ENCODE measurements at places on chromosomes 1 and 21.

DNA sequence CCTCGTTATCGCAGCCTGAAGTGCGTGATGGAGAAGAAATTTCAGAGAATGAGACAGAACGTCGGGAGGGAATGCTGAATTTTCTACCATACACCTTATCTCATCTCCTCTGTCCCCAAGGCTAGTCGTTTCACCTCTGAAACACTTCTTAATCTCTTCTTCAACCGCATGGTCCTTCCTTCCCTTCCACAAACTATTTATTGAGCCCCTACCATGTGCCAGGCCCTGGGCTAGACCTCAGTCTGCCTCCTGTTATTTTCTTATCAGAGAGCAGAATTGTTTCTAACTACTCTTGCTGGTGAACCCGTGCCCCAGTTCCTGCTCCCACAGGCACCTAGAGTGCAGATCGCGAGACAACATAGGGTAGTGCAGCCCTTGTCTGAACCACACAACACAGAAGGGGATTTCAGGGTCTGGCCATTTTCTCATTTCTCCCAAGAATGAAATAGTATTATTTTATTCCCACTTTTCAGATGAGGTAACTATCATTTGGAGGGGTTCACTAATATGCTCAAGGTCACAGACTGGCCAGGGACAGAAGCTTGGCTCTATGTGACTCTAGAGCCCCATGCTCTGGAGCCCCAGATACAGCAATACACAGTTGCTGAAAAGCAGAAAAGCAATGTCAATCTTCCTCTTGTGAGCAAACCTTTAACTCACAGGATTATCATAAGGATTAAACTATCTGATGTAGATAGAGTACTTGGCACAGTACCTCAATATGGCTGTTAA lies 598 bp upstream of the ADIPOR1 start:
- DNase-seq = no peak

- DNase-seq = no peak
Measured at GRCh38 chr1:181485287-181486097, 2.2 kb downstream of the CACNA1E start.

DNA sequence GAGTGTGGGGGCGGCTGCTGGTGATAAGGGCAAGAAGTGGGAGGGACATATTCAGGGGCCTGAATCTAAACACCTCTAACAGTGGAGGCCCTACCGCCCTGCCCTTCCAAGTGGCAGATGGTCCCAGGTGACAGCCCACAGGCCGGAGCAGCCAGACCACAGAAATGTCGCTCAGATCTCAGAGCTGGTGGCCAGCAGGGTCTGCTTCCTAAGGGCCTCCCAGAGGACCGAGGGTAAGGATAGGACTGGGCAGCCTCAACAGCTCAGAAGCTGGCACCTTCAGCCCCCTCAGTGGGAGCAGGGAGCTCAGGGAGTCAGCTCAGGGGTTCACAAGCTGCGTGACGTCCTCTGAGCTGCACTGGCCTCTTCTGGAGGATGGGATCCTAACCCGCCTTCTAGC lies 201.8 kb upstream of the ZC3H12A start:
- DNase-seq = no peak

DNA sequence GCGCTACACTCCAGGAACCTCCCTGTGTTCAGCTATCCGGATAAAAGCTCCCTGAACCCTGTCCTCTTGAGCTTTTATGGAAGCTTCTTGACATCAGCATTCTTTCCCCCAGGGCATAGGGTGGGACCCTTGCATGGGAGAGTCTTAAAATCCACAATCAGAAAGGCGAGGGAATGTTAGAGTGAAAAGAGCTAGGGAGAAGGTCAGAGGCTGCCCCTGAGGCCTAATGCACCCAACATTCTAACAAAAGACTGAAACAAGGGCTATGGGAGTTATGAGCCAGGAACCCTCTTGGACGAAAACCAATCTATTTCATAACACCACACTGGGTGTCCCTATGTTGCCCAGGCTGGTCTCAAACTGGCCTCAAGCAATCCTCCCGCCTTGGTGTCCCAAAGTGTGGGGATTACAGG lies 36.7 kb downstream of the NEK2 start:
- DNase-seq = no peak

DNA sequence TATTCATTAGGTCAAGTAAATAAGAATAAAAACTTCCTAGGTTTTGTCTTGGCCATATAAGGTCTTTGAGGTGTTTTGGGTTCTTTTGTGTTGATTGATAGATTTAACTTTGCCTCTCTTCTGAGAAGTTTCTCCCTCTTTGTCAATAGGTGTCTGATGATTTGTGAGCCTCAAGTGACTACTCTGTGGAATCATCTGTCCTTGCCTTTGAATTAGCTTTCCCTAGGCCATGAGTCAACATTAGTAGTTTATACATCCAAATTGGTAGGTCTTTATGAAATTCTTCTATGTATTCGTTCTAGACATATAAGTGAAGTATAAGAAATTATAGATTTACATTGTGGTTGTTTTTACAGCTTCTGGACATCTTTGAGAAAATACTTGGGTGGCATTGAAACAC lies 864.4 kb downstream of the USP25 start:
- DNase-seq = no peak

DNA sequence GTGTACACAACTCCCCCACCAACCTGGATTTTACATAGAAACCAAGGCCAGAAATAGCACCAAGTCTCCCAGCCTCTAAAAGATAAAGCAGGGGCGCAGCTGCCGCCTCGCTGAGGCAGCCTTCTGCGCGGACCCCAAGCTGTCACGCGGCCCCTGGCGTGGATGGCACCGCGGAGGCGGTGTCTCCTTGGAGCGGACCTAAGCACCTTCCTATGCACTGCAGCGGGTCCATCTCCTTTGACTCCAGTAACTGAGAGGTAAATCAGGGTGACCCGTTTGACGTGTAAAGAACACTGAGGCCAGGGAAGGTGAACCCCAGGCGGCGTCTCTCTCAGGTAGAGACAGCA lies 17.0 kb downstream of the ZNF697 start:
- DNase-seq = no peak

DNA sequence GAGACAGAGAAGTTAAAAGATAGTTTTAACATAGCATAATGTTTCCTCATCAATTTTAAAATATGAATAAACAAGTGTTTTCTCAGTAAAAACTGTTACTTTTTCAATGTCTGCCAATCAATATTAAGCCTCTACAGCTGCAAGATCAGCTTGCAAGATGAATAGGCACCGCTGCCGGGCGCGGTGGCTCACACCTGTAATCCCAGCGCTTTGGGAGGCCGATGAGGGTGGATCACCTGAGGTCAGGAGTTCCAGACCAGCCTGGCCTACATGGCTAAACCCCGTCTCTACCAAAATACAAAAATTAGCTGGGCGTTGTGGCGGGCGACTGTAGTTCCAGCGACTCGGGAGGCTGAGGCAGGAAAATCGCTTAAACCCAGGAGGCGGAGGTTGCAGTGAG lies 54.8 kb upstream of the SH3GLB1 start:
- DNase-seq = no peak

- DNase-seq = no peak
Measured at GRCh38 chr1:18009055-18009454, 98.5 kb upstream of the IGSF21 start.

DNA sequence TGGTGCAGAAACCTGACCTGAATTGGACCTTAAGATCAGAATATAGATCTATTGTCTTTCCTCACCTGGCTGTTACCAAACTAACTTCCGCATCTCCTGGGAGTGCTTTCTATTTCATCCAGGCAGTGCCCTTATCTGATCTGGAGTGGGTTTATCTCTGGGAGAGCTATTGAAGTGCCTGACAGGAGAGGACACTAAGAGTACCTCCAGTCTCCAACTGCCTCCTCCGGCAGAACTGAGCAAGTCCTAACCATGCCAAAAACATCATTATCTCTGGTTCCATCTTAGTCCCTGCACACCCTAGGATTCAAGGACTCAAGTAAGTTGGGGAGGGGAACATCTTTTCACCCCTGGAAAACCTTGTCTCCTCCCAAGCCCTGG lies 12.4 kb upstream of the KCNJ15 start:
- no peak for DNase-seq

DNA sequence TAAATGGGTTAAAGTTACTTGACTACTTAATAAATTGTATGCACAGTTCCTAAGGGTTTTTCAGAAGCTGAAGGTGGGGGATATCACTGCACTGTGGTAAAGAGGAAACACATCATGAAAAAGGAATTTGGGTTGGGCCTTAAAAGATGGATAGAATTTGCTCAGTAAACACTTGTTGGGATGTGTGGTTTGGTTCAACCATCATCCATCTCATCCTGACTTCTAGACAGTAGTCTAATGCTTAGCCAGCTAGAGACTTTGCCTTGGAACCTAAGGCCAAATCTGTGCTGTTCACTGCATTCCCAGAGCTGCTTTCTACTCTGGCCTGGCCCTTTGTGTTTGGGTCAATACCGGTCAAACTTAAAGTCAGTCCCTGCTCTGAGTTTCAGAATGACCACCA lies 30.6 kb downstream of the LY9 start:
- DNase-seq = no peak

GRCh38 chr1:33275706-33276572 lies 19.6 kb downstream of the ZNF362 start:
- no peak for DNase-seq

GRCh38 chr1:227736814-227737432 lies 1.7 kb downstream of the SNAP47 start:
- DNase-seq = no peak

DNA sequence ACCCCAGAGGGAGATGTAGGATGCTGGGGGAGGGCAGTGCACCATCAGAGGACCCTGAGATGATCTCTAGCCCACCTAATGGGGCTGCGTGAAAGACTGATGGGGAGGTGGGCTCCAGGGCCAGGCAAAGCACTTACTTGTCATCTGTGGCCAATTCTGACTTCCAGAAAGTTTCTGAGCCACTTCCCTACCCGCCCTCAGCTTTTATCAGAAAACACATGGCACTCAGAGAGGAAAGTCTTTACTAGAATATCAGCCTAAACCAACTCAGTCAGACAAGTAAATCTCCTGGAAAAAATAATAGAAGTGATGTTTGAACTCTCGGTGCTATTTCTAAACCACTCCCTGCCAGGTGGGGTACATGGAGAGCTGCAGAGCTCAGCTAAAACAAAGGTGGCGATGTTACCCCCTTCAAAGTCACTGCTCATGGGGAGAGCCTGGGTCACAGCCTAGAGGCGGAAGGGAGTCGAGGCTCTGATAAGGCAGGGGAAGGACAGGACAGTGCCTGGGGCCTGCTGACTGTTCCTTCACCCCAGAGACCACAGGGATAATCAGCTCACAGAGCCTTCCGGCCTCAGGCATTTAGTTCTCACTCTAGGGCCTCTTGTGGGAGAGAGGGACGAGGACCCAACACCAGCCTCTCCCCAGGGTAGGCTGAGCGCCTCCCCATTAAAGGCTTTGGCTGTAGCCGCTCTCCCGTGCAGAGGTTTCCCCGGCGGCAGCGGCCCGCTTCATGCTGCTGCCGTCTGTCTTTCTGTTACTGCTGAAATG lies 14.2 kb downstream of the SMIM12 start:
- DNase-seq = no peak

DNA sequence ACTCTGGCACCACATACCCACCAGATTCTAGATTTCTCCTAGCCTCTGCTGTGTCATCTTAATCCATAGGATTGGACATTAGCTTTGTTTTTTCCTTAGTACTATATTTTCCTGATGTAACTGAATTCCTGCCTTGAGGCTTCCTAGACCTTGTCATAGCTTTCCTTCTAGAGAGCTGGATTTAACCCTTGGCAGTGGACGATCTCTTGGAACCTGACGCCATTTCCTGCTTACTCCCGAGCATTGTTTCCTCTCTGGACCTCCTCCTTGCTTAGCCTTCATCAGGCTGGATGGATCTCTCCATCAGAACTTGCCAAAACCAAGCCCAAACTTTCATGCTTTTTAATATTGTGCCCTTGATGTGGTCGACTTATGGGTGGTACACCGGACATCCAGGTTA lies 1.5 kb downstream of the APOBEC4 start:
- DNase-seq = no peak

DNA sequence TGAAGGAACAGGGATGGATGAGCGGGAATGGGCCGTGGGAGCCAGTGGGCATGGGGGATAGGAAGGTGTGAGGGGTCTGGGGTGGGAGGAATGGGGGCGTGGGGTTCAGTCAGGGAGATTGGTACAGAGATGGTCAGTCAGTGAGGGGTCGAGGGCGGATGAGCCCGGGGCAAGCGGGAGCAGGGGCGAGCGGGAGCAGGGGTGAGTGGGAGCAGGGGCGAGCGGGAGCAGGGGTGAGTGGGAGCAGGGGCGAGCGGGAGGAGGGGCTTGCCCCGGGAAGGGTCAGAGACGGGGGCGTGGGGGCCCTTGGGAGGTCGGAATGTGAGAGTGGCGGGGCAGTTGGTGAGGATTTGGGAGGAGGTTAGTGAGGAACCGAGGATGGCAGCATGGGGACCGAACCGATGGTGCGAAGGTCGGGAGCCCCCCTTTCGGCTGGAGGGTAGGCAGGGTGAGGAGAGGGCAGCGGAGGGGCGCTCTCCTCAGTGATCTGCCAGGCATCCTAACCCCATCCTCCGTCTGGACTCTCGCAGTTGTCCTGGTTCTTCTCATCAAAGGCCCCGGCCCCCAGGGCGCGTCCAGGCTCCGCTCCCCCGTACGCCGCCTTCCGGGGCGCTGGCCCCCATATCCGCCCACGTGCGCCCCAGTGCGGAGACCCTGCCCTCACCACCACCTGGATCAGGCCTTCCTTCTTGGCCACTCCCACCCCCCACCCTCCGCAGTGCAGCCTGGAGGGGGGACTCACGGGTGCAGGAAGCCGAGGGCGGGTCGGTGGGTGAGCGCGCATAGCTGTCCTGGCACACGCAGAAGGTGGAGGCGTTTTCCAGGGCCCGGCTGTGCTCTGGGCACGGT lies 11.2 kb downstream of the EPHA10 start:
- no peak for DNase-seq

DNA sequence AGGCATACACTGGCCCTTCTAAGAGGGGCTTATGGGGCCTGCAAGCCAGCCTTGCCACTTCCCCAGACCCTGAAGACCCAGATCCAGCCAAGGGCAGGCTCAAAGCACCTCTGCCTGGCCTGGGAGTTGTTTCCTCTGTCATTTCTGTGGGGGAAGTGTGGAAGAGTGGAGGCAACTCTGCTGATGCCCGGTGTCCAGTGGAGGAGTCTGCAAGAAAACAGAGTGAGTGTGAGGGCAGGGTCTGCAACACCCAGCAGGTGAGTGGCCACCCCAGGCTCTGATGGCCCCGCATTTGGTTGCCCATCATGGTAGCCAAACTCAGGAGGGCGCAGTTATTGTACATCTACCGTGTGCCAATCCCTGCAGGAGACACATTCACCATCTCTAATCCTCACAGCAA lies 8.4 kb downstream of the CLEC20A start:
- DNase-seq = no peak

DNA sequence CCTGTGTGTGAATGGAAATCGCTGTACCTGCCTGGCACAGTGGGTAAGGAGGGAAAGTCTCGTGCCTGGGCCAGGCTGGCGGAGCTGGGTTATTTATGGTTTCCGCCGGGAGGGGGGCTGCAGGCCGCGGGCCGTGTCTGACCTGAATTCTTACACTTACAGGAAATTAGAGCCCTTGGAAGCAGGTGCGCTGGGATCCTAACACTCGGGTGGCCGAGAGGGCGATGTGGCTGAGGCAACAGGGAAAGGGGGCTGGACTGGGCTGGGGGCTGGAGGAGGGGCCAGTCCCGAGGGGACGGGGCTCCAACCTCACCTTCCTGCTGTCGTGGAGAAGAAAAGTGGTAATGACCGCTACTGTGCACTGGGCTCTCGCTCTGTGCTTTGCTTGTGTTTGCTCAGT lies 109.4 kb upstream of the WNT4 start:
- no peak for DNase-seq
